ENCODE measurements at places on chromosomes 7 and 10.
A peak's percentile ranks its signal among the peaks of the same experiment; 100 is the strongest.

DNA sequence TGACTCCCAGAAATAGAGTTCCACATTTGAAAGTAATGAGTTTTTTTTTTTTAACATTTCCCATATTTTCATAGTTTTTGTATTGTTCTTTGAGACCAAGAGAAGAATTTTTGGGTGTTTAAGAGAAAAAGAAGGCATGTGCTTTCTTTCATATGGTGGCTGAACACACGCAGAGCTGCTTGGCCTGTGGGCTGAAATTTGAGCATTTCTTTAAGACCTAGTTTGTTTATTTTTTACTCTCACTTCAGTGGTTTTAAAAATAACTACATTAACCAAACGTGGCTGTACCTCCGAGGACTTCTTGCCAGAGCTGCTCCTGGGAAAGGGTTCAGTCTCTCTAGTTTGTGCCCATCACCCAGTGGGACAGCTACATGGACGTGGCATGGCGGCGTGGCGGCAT lies 58.3 kb downstream of the INPP5A start:
- DNase-seq = peak; percentile 64

GRCh38 chr10:21976739-21977138 lies 26.8 kb downstream of the DNAJC1 start:
- peak; percentile 48 for DNase-seq

DNA sequence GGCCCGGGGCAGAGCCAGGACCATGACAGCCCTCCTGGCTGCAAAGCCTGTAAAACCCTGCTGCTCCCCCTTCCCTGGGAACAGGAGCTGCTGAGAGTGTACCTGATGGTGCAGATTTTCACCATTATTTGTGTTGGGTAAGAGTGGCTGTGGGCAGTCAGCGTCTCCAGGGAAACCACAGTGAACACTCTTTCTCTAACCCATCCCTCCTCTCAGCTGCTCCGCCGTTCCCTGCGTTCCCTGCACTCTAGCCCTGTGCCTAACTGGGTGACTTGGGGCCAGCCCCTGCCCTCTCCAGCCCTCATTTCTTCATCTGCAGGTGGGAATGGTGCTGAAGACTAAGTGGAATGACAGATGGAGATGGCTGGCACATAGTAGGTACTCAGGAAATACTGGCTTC lies 75.9 kb upstream of the PCBD1 start:
- no peak for DNase-seq

- peak; percentile 49 for DNase-seq
Observed at GRCh38 chr7:73448609-73449008, 15.0 kb downstream of the FZD9 start.

DNA sequence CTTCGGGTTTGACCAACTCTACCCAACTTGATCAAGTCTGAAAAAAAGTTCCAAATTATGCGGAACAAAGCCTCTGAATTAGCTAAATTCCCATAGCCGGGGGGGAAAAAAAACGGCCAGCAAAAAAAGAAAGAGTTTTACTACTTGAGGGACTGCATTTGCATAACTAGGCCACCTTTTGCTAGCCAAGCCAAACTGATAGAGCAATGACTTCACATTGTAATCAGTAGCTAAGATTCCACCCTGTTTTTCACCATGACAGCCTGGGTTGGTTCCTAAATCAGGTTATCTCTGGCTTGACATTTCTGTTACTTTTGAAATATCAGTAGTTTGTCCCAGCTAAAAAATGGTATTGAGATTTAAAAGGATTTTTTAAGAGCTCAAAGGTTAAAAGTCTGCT lies 31.4 kb upstream of the CREB3L2 start:
- DNase-seq = no peak
